Neuronal stem cell (in vitro differentiated cells): ENCODE measurements at places on chromosomes 3 and 15.

GRCh38 chr3:180267202-180267843 lies 230.6 kb upstream of the PEX5L start:
- H3K4me3 ChIP-seq: no peak overlapping the region
- H3K27ac ChIP-seq: no peak overlapping the region
- H3K4me1 ChIP-seq: no peaks in the 10 kb centered on the region
- no peak for DNase-seq
- no peaks in the 10 kb centered on the region for H3K36me3 ChIP-seq
- no peaks in the 10 kb centered on the region for H3K27me3 ChIP-seq

DNA sequence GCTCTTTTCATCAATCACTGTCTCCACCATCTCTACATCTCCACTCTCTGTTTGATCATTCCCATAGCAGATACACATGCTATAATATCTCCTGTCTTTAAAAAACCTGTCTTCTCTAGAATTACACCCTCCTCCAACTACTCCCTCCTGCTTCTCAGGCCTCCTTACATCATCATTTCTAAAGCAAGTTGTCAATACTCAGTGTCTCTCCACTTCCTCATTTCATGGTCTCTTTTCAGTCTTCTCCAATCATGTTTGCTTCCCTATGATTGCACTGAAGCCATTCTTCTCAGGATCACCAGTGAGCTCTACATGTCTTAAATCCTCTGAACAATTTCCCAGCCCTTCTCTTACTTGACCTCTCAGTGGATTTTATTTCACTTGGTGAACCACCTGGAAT lies 87.0 kb upstream of the ZNF280D start:
- H3K4me3 ChIP-seq: no peak overlapping the region
- no peak for DNase-seq
- no peak overlapping the region for H3K27ac ChIP-seq

DNA sequence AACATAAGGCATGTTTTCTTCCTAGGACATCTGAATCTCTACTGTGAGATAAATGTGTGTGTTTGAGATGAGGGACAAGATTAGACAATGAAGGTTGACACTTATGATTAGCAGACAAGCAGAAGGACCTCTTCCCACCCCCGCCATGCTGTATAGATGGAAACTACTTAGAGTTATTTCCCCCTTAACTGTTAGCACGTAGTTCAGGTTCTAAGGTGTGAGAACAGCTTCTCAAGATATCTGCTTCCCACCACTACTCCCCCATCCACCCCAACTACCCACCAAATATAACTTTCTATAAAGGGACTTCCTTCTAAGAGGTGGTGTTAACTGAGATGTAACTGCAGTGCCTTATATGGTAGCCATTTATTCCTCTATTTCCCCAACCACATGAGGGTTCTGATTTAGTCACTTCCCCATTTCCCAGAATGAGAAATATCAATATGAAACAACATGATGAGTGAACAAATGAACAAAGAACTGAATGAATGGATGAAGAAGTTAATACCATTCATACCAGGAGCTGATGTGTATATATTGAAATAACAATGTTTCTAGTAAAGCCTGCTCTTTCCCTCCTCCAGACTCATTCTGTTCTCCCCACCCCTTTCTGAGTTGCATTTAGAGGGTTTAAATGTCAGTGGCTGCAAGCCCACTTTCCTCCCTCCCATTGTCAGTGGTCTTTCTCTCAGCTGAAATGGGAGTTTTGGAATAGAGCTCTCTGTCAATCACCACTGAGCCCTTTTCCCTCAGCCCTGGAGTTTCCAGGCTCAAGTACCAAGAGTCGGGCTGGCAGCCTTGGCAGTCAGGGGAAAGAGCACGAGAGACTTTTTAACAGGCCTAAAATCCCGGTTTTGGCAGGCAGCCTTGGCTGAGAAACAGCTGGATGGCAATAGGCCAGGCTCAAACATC lies 7.7 kb upstream of the RFTN1 start:
- peaks cover 4% of the 10 kb centered on the region for H3K4me1 ChIP-seq
- no peak overlapping the region for H3K4me3 ChIP-seq
- H3K27me3 ChIP-seq: peaks cover 33% of the 10 kb centered on the region
- DNase-seq: no peak
- no peak overlapping the region for H3K27ac ChIP-seq

DNA sequence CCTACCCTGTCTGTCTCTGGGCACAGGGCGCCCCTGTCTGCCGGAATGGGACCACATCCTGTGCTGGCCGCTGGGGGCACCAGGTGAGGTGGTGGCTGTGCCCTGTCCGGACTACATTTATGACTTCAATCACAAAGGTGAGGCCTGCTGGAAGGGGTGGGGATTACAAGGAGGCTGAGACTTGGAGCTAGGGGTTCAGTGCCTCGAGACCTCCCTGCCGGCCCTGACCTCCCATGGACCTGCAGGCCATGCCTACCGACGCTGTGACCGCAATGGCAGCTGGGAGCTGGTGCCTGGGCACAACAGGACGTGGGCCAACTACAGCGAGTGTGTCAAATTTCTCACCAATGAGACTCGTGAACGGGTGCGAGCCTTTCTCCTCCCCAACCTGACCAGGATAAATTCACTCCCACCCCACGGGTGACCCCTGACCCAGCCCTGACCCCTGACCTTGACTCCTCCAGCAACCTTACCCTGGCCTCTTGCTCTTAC lies 20.4 kb downstream of the PTH1R start:
- H3K4me1 ChIP-seq: peaks cover 4% of the 10 kb centered on the region
- no peaks in the 10 kb centered on the region for H3K27me3 ChIP-seq
- no peak overlapping the region for H3K4me3 ChIP-seq
- H3K27ac ChIP-seq: no peak overlapping the region

DNA sequence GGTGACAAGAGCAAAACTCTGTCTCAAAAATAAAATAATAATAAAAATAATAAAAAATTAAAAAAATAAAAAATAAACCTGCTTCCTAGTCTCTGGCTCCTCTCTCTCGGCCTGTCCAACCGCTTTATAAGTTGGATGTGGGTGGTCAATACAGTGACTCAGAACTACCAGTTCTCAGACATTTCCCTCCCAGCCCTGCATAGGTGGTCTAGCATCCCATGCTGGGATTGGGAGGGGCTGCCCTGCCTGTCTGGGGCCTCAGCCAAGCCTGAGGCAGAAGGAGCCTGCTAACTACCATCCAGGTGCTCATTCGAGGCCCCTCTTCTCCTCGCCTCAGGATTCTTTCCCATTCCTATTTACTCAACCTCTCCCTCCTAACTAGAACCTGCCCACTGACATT lies 33.3 kb upstream of the BLM start:
- no peaks in the 10 kb centered on the region for H3K4me1 ChIP-seq
- DNase-seq: no peak
- H3K4me3 ChIP-seq: no peak overlapping the region
- no peaks in the 10 kb centered on the region for H3K36me3 ChIP-seq
- H3K27ac ChIP-seq: no peak overlapping the region

DNA sequence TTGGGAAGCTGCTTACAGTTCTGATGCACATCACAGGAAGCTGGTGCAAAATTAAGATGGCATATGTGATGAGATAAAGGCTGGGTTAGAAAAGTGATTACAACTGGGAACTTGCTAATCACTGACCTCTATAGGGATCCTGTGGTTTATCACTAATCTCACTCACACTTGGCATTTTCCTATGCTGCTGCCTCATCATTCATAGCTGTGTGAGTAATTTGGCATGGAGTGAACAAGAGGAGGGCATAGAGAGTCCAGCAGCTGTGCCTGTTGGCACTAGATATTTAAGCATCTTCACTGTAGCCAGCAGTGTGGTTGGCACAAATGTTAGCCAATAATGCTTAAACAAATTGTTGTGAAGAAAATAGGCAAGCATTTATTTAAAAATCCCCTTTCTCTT lies 217.7 kb upstream of the CGNL1 start:
- H3K27me3 ChIP-seq: no peaks in the 10 kb centered on the region
- DNase-seq: no peak
- peaks cover 2% of the 10 kb centered on the region for H3K36me3 ChIP-seq
- H3K4me1 ChIP-seq: no peaks in the 10 kb centered on the region

DNA sequence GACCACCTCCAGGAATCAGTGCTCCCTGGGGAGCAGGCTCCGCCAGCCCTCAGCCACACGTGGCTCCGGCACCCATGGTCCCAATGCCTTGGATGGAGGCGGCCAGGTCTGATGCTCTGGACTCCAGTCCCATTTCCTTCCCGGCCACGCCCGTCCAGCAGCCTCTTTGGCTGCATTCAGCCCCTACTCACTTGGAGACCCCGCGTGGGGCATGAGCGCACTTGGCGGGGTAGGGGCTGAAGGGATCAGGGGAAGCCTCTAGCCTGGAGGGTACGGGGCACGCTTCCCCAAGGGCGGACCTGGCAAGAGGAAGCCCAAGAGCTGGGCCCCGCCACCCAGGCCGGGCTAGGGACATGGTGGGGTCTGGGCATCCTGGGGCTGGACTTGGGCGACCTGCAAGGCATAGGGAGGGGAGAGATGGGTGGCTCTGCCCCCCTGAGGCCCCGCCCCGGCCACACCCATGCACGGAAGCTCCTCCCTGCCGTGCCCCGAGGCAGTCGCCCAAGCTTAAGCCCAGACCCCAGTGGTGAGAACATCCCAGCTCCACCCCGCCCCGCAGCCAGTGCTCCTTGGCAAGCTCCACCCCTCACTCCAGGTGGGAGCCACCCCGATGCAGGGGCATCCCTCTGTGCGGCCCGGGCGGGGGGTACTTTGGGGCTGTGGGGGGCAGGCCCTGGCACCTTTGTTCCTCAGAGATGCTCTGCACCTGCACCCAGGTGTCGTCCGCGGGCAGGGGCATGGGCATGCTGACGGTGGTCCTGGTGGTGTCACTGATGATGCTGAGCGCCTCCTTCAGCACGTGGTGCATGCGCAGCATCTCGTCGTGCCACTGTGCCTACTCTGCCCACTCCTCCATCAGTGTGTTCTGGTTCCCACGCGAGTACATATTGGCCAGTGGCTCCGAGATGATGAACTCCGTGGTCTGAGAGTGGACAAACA lies 163.5 kb downstream of the GOLGA6L4 start:
- H3K27me3 ChIP-seq: no peaks in the 10 kb centered on the region
- H3K4me1 ChIP-seq: no peaks in the 10 kb centered on the region
- DNase-seq: no peak
- no peak overlapping the region for H3K4me3 ChIP-seq

- H3K27ac ChIP-seq: no peak overlapping the region
- H3K36me3 ChIP-seq: peaks cover 15% of the 10 kb centered on the region
- H3K27me3 ChIP-seq: no peaks in the 10 kb centered on the region
- H3K4me1 ChIP-seq: peaks cover 12% of the 10 kb centered on the region
- DNase-seq: no peak
These were observed 27.6 kb downstream of the RFT1 start for GRCh38 chr3:53102601-53103147.

- H3K27me3 ChIP-seq: peaks cover 25% of the 10 kb centered on the region
- no peak for DNase-seq
- peaks cover 2% of the 10 kb centered on the region for H3K4me1 ChIP-seq
- no peak overlapping the region for H3K27ac ChIP-seq
- no peaks in the 10 kb centered on the region for H3K36me3 ChIP-seq
These were observed 25.3 kb downstream of the STARD5 start for GRCh38 chr15:81298611-81299010.

GRCh38 chr3:44893097-44893496 lies 18.7 kb downstream of the TGM4 start:
- no peak for DNase-seq
- no peak overlapping the region for H3K4me3 ChIP-seq
- no peaks in the 10 kb centered on the region for H3K27me3 ChIP-seq
- no peak overlapping the region for H3K27ac ChIP-seq
- peaks cover 5% of the 10 kb centered on the region for H3K4me1 ChIP-seq

GRCh38 chr3:62527474-62527873 lies 154.1 kb upstream of the FEZF2 start:
- DNase-seq: no peak
- H3K4me1 ChIP-seq: no peaks in the 10 kb centered on the region
- H3K27ac ChIP-seq: no peak overlapping the region
- no peaks in the 10 kb centered on the region for H3K27me3 ChIP-seq
- H3K36me3 ChIP-seq: no peaks in the 10 kb centered on the region
- H3K4me3 ChIP-seq: no peak overlapping the region

DNA sequence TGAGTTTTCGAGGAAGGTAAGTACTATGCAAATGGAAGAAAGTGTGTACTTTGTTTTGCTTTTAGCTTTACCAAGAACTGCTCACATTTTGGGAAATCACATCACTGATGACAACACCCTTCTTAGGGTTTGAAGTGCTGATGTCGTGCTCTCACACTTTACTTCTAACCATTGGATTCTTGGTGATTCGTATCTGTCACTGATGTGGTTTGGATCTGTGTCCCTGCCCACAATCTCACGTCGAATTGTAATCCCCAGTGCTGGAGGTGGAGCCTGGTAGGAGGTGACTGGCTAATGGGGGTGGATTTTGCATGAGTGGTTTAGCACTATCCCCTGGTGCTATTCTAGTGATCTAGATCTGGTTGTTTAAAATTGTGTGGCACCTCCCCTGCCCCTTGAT lies 75.4 kb upstream of the RGMA start:
- no peaks in the 10 kb centered on the region for H3K27me3 ChIP-seq
- no peak overlapping the region for H3K27ac ChIP-seq
- H3K4me1 ChIP-seq: peaks cover 3% of the 10 kb centered on the region
- H3K4me3 ChIP-seq: no peak overlapping the region

- H3K4me1 ChIP-seq: peaks cover 2% of the 10 kb centered on the region
- H3K27ac ChIP-seq: no peak overlapping the region
- no peak for DNase-seq
These were observed 850.3 kb upstream of the CADM2 start for GRCh38 chr3:84108442-84108971.

DNA sequence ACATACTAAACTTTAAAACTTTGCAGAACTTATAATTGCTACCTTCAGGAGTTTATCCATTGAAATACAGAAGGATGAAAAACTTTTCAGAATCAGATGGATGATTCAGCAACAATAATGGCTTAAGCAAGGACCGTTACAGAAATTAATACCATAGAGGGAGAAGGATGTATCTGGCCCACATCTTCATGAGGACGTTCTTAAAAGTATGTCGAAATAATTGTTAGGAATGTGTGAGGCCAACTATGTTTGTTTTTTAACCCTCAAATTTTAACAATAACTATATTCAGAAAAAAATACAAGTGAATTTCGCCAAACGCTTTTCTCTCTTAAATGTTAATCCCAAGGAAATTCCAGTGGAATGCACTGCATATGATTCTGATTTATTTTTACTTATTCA lies 105.2 kb upstream of the EPHA3 start:
- peaks cover 3% of the 10 kb centered on the region for H3K4me1 ChIP-seq
- DNase-seq: no peak
- H3K36me3 ChIP-seq: no peaks in the 10 kb centered on the region

GRCh38 chr3:122253581-122253980 lies 70.1 kb downstream of the CASR start:
- H3K4me1 ChIP-seq: no peaks in the 10 kb centered on the region
- H3K36me3 ChIP-seq: no peaks in the 10 kb centered on the region
- no peak for DNase-seq
- no peaks in the 10 kb centered on the region for H3K27me3 ChIP-seq

GRCh38 chr15:85386261-85386660 lies 5.9 kb downstream of the AKAP13 start:
- H3K27me3 ChIP-seq: no peaks in the 10 kb centered on the region
- peaks cover 5% of the 10 kb centered on the region for H3K4me1 ChIP-seq
- no peak for DNase-seq
- H3K4me3 ChIP-seq: no peak overlapping the region
- no peaks in the 10 kb centered on the region for H3K36me3 ChIP-seq
- H3K27ac ChIP-seq: no peak overlapping the region
